ENCODE measurements at places on chromosomes 11 and 22. TPM values are rescaled to one million over a fixed set of nuclear protein-coding genes. Genes with fewer than 3 reads are reported as not detected.
A peak's percentile ranks its signal among the peaks of the same experiment; 100 is the strongest.

- DNase-seq, result no peak
Measured at GRCh38 chr11:115741376-115742107, 237.3 kb upstream of the CADM1 start.

DNA sequence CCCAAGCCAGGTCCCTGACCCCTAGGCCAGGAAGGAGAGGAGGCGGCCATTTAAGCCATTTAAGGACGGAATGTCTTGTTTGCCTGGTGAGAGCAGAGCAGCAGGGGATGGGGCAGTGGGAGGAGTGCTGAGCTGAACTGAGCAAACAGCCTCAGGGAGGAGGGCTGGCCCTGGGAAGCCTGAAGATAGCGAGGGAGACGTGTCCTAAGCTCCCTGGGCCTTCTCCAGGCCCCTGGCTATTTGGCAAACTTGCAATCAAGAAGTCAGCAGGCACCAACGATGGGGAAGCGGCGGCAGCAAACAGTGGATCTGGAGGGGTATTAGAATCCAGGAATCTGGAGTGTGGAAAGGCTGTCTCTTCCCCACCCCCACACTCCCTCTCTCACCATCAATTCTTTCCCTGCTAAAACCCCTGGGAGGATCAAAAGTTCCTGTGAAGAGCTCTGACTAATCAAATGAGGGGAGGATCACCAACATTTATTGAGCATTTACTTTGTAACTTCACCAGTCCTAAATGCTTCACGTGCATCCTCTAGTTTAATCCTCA is 8.8 kb downstream of the BCL9L start:
- DNase-seq, result peak; percentile 55

- DNase-seq, result no peak
Measured at GRCh38 chr11:30560206-30561106, 25.7 kb downstream of the MPPED2 start.

DNA sequence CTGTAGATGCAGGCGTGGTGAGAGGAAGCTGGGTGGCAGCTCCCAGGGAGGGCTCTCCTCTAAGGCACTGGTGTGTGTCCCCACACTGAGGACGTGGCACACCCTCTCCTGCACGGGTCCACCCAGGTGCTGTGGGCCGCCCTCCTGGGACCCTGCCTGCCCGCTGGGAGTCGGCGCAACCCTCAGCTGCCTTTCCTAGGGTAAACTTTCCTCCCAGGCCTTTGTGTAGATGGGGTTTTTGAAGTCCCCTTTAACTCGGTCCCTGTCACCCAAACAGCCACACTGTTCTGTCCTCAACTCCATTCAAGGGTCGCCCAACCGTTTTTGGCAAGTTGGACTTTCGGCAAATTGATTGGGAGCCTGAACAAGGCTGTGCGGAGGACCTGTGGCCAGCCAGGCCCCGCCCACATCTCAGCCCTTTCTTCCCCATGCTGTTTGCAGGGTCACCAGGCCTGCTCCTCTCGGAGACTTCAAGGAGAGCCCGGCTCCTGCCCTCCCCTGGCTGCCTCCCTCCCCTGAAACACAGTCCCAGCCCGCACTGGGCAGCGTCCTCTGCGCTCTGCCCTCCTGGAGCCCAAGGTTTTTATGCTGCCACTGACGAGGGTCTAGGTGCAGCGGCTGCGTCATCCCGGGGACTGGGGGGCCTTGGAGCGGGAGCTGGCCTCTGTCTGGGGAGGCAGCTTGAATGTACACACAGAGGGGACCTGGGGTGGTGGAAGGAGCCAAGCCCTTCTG is 1126.2 kb downstream of the BRD1 start:
- no peak for DNase-seq

- no peak for DNase-seq
Measured at GRCh38 chr11:12330485-12331231, 46.7 kb upstream of the PARVA start.

DNA sequence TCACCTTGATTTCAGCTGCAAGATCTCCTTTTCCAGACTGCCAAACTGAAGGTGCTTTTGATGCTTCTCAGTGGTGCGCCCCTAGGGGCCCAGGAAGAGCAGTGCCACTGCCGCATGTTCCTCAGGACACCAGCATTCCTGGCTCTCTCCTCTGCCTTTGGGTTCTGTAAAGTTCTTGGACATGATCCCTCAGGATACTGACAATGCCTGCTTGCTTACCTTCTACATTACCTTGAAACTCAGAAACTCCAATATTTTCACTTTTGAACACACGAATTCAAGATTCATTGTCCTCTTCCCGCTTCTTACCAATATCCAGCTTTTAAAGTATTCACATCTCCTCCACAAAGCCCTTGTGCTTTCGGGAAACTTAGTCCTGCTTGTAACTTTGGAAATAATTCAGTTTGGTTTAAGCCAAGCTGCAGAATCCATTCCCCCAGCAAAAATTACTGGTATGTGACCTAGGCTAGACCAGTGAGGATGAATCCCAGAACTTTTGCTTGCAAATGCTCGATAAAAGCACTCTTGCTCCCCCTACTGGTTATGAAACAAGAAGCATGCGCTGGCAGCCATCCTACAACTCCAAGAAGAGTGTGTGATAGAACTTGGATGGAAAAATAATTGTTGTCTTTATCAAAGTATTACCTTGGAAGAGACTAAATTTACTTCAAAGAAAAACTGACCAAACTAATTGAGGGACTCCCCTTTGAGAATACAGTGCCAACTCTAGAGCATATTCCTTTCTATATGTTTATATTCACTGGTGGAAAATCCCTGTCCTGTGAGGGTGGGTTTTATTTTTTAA is 16.5 kb upstream of the OR5B21 start:
- DNase-seq, result peak; percentile 61

DNA sequence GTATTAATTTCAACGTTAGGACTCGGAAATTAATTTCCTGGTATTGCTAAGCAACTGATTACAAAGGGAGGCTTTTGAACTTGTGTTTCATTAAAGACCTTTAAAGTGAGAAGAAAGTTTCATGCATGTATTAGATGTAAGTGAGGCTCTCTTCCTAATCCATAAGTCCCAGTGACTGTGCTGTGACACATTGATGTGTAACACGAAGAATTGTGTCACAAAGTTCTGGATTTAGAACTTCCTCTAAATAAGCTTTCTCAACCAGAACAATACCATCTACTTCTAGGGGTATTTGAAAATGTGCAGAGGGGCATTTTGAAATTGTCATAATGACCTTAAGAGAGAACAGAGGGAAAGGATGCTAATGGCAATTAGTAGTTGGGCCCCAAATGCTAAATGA is 14.4 kb downstream of the DCUN1D5 start:
- DNase-seq, result no peak

DNA sequence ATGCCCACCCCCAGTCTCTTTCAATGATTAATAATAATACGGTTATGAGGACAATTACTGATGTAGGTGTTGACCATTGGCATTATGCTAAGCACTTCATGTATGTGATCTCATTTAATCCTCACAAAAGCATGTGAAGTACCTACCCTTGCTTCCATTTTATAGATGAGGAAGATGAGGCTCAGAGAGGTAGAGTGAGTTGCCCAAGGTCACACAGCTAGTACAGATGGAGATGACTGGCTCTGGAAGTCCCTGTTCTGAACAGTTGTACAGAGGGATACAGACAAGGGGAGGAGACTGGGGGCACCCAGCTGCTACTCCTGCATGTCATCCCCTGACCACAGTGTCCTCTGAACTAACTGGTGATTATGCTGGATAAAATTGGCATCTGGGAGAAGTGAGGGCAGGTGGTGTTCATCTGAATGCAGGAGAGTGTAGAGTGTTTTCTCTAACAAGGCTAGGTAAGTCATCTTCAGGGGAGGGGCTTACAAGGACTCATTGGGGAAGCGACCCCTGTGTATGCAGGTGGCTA is 43.2 kb downstream of the KIAA1671 start:
- no peak for DNase-seq

The SLC36A4 gene
- total RNA-seq, result 44.4 TPM

DNA sequence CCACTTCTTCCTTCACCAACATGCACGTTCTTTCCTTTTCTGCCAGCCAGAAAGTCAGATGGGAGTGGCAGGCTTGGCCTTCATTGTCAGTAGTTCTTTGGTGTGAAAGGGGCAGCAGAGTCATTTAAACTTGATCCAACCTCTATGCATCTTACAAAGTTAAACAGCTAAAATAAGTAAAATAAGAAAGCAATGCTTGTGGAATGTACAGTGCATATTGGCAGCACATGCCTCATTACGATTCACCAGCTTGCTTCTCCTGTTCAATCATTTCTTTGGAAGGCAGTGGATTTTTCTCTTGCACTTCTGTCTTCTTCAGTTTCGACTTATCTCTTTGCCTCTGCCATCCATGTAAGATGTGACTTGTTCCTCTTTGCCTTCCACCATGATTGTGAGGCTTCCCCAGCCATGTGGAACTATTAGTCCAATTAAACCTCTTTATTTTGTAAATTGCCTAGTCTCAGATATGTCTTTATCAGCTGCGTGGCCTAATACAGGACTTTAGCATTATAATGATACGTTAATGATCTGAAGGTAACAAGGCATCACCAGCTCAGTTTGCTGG is 14.8 kb downstream of the LGALS12 start:
- no peak for DNase-seq

GRCh38 chr11:87036756-87037449 is 831 bp upstream of the TMEM135 start:
- DNase-seq, result peak; percentile 22

DNA sequence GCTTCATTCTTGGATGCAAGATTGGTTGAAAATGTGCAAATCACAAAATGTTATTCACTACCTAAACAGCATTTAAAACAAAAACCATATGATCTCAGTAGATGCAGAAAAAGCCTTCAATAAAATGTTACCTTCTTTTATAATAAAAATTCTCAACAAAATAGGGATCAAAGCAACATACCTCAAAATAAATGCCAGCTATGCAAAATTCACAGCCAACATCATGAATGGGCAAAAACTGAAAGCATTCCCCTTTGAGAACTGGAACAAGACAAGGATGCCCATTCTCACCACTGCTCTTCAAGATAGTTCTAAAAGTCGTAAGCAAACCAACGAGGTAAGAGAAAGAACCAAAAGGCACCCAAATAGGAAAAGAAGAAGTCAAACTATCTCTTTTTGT is 2.0 kb downstream of the OR5AK2 start:
- no peak for DNase-seq

GRCh38 chr11:7436657-7437056 is 48.6 kb upstream of the OLFML1 start:
- no peak for DNase-seq

DNA sequence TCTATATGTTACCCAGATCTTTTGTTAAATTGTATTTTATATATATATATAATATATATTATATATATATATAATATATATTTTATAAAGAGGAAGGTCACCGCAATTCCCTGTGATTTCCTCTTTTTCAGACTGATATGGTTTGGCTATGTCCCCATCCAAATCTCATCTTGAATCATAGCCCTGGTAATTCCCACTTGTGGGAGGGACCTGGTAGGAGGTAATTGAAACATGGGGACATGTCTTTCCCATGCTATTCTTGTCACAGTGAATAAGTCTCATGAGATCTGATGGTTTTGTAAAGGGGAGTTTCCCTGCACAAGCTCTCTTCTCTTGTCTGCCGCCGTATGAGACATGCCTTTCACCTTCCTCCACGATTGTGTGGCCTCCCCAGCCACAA is 157.6 kb downstream of the RAB38 start:
- no peak for DNase-seq

DNA sequence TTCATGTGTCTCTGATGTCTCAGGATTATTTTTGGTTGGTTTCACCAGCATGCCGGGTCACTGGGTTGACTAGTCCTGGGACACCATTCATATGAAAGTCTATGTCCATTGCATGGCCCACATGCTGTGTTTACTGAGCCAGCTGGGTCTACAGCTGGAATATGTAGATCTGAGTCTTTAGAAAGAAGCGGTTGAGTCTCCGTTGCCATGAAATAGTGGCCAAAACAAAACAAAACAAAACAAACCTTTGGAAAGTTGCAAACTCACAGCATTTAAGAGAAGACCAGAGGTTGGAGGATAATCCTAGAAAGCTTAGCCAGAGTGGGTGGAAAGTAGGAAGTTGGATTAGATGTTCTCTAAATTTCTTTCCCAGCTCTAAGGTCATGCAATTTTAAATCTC is 191.8 kb upstream of the NTM start:
- no peak for DNase-seq

GRCh38 chr11:134993691-134994243 is 581.7 kb upstream of the B3GAT1 start:
- no peak for DNase-seq

The TMPRSS13 gene
- total RNA-seq, result 0.27 TPM

DNA sequence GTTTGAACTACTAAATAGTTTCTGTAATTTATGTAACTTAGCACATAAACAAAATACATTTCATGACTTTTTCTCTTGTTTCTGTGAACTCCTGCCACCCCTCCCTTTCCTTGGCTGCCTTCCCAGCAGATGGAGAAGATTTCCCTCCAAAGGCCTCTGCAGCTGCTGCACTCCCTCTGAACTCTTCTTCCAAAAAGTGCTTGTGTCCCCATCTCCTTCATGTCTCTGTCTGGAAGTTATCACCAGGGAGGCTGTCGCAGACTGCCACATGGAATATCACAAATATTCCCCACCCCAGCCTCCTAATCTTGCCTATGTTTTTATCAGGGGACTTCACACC is 1068.3 kb downstream of the OPCML start:
- DNase-seq, result no peak

The BCL2L13 gene
- 115 TPM for total RNA-seq

The ZNF280B gene
- total RNA-seq, result not detected

The GVQW3 gene
- 4.1 TPM for total RNA-seq

- no peak for DNase-seq
Measured at GRCh38 chr11:110565357-110566336, 135.9 kb downstream of the FDX1 start.

GRCh38 chr11:65871811-65872548 is 620 bp downstream of the EFEMP2 start:
- DNase-seq, result no peak

DNA sequence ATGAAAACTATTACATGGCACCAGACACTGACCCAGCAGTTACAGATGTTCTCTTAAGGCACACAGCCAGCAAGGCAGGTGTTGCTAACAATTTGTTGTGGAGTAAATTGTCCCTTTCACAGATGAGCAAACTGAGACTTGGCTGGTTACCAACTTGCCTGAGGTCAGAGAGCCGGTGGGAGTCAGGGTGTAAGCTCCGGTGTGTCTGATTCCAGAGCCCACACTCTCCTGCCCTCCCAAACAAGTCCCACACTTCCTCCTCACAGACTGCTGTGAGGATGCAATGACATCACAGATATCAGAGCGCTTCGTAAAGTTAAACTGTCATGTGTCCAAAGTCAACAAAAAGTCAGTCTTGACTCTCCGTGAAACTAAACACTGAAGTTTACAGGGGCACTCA is 12.5 kb downstream of the GDPD5 start:
- no peak for DNase-seq

The GDPD4 gene
- total RNA-seq, result not detected

DNA sequence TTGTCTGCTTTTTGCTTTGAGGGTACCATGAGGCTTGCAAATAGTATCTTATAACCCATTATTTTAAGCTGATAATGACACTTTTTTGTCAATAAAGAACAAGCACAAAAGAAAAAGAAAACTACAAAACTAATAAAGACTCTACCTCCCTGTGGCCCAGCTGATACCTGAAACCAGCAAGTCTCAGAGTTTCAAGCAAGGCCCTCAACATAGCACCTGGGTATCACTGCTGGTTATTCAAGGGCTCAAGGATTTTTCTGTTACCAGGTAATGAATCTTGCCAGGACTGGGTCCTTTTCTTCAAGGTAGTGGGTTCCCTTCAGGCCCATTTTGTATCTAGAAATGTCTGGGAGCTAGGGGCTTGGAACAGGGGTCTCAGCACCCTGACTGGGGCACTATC is 281.6 kb upstream of the C11orf87 start:
- no peak for DNase-seq

- peak; percentile 92 for DNase-seq
Measured at GRCh38 chr11:57311109-57311936, 13.4 kb downstream of the TNKS1BP1 start.

GRCh38 chr22:17664414-17665055 is 26.0 kb downstream of the BCL2L13 start:
- no peak for DNase-seq

- DNase-seq, result no peak
Measured at GRCh38 chr11:75240311-75241035, at the start of gene TPBGL. TPBGL (plus strand) TSS chr11:75240774; CDS start chr11:75241050, 276 bp downstream.
